ENCODE measurements at places on chromosomes 6 and 20.

DNA sequence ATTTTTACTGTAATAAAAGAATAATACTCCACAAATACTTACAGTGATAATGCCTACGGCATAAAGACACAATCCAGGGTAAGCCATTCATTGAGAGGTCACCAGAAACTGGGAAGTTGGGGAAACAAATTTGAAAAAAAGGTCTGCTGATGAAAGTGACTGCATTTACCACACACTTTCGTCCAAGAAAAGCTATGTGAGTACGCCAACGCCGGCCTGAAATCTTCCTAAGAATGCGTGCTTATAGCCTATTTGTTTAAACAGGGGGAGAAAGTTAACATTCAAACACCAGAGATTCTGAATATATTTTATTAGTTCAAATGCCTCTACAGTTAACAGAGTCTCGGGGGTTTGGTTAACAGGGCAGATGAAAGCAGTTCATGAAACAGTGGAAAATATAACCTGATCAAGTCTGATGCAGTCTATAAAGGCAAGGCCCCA, 657 bp upstream of the LTV1 start:
- no peak for DNase-seq

GRCh38 chr20:15945289-15945688, 628.0 kb downstream of the KIF16B start:
- no peak for DNase-seq

DNA sequence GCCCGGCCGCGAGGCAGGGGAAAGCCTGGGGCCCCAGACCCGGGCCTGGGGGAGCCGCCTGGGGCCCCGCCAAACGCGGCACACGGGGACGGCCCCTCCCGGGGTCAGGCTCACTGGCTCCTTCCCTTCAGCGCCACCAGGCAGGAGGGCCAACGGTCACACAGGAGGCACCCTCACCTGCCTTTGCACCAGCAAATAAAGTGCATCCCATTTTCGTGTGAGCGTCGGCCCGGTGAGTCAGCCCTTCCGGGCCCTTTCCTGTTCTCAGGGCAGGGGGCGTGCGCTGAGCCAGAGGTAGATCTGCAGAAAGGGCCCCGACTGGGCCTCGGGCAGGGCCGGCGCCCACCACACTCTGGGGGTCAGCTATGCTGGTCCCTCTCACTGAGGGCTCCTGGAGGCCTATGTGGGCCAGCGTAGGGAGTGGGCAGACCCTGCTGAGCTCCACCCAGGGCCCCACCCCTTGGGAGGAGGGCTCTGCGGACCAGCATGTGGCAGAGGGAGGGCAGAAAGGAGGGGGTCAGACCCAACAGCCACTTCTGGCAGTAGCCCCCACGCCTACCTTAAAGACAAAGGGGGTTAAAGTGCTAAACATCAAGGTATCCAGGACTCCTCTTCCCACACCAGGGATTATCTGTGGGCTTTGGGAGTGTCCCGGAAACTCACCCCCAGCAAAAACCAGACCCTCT, 931 bp upstream of the UCKL1 start:
- DNase-seq = peak; percentile 92

DNA sequence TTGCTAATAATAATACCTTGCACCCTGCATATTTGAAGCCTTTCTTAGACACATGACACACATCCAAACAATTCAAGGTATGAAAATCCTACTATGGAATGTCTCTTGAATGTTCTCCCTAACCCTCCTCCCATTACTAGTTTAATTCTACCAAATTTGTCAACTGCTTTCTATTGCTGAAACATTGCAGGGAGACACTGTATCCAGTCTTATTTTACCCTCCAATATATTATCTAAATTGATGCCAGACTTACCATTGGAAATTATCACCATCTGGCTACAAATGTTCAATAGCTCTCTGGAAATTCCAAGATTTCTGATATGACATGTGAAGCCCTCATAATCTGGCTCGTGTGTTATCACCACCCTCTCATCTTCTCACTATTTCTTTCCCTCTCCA, 1027.3 kb upstream of the CITED2 start:
- DNase-seq = no peak

DNA sequence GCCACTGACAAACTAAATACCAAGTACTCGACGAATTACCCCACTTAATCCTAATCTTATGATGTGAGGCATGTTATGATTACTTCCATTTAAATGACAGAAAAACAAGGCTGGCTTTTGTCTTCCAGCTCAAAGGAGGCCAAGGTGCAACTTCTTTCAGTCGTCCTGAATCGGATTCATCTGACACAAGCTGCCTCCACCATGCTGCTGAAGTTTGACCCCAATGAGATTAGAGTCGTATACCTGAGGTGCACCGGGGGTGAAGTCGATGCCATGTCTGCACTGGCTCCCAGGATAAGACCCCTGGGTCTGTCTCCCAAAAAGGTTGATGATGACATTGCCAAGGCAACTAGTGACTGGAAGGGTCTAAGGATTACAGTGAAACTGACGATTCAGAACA, 71.0 kb downstream of the CHD6 start:
- no peak for DNase-seq

GRCh38 chr20:5654557-5654956, 95.6 kb upstream of the SHLD1 start:
- no peak for DNase-seq

- no peak for DNase-seq
Observed at GRCh38 chr6:108944071-108944470, 95.8 kb downstream of the ARMC2 start.

DNA sequence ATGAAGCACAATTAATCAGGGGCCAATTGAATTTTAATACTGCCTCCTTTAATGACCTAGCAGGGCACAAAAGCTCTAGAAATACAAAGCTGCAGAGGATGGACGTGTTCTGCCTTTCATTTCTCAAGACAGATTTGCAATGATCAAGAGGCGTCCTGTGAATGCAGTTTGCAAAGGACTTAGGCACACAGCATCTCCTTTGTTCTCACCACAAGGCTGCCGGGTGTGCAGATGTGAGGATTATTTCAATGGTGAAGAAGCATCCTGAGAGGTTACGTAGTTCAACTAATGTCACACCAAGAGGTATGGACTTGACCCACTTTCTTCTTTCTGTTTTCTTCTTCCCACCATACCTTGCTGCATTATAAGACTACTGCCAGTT, 42.9 kb upstream of the SPTLC3 start:
- DNase-seq = no peak

GRCh38 chr6:55651015-55651414, 72.0 kb upstream of the HMGCLL1 start:
- no peak for DNase-seq

DNA sequence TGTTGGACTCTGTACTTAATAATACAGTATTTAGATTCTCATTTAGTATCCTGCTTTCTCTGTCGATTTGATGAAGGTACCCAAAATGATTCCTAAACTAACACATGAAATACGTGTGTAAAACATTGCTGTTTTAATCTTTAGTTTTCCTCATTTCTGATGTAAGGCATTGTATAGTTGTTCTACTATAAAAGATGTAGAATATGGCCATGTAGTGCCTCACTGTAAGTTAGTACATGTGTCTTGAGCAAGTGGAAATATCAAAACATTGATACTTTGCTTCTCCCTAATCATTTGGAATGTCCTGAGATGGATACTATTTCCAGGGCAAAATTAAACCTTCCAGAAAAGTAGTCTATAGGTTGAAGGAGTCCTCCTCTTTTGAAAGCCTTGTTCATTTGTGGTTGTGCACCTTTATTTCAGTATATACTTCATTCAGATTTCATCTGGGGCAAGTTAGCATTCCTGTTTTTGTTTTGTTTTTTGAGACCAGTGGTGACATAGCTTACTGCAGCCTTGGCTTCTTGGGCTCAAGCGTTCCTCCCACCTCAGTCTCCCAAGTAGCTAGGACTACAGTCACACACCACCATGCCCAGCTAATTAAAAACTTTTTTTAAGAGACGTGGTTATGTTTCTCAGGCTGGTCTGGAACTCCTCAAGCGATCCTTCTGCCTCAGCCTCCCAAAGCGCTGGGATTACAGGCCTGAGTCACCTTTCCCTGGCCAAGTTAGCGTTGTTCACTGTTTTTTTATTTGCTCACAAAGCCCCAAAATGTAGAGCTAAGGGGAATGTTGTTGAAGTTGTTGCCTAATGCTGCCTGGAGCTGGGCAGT, 11.6 kb downstream of the SRSF3 start:
- DNase-seq = no peak

- DNase-seq = no peak
Observed at GRCh38 chr6:141472162-141472928, 660.4 kb upstream of the GJE1 start.

DNA sequence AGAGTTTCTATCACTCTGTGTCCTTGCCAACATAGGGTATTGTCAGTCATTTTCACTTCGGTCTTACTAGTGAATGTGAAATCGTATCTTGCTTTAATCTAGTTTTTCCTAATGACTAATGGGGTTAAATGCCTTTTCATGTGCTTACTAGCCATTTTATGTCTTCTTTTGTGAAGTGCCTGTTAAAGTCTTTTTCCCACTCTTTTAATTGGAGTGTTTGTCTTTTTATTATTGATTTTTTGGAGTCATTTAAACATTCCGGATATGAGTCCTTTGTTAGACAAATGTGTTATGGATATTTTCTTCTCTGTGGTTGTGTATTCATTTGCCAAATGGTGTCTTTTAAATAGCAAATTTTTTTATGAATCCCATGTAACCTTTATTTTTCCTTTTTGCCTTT, 194.6 kb downstream of the CDH26 start:
- no peak for DNase-seq

- no peak for DNase-seq
Observed at GRCh38 chr6:38319256-38320212, 320.2 kb downstream of the BTBD9 start.

DNA sequence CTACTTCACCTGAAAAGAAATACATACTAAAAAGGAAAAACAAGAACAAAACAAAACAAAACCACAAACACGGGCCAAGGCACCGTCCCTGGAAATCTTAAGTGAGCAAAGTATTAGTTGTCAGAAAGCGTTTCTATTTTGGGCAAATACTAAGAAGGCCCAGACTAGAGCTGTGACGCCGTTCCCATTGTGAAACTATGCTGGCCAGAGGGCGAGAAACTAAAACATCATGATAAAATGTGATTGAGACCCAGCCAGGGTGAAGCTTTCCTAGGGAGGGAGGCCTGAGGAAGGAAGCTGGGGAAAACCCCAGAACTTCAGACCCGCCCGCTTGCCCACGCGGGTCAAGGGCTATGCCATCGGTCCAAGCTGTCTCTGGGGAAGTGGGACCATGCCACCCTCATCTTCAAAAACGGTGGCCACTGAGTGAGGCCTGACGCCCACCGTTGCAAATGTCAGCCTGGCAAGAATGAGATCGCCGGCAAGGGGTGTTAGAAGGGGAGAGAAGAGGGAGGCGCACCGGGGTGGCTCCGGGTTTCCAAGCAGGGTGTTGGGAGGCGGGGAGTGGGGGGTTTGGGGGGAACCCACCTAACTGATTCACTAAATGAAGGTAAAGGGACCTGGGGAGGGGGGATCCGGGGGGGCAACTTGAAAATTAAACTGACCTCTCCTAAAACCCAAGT, 1950.9 kb upstream of the DEFB115 start:
- DNase-seq = no peak

GRCh38 chr6:69379518-69379917, 417.3 kb downstream of the LMBRD1 start:
- DNase-seq = no peak

DNA sequence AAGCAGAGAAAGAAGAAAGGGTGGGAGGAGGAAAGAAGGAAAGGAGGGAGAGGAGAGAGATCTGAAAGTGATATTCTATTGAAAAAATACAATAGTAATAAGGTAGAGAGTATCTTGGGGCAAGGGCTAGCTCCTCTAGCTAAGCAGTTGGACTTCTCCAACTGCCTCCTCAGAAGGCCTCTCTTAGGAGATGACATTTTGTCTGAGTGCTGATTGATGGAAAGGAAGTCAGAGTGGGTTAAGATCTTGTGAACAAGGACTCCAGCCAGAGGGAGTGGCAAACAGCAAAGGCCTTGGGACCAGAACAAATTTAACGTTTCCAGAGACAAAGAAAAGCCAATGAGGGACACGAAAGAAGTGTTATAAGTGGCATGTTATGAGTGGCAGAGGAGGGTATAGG, 111.8 kb upstream of the TNFAIP3 start:
- no peak for DNase-seq

All from spleen (tissue), 13 donors.